ENCODE measurements at places on chromosomes 3 and 15.

DNA sequence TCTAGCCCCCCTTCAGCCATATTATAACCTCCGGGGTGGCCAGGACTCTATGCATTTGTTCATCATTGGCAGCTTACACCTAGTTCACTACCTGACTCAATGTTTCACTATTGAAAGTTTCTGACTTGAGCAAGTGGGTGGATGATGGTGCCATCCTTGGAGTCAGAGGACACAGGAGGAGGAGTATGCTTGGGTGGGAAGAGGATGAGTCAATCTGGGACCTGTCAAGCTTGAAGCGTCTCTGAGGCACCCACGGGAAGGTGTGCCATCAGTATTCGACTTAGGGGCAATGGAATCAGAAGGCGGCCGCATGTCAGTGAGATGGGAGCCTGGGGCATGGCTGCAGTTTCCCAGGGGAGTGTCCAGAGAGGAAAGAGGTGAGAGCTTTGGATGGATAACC lies 133.3 kb downstream of the EPHB1 start:
- DNase-seq = no peak

DNA sequence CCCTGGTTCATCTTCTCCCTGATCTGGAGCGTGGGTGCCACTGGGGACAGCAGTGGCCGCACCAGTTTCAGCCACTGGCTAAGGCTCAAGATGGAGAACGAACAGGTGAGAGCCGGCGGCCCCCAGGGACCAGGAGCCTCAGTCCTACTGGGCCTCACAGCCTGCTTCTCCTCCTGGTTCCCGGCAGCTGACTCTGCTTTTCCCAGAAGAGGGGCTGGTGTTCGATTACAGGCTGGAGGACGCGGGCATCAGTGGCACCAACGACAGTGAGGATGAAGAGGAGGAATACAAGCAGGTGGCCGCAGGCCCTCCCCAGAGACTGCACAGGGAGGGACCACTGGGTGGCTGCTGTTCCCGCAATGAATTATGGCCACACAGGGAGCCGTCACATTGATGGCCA lies 54.4 kb downstream of the DNAH1 start:
- no peak for DNase-seq

DNA sequence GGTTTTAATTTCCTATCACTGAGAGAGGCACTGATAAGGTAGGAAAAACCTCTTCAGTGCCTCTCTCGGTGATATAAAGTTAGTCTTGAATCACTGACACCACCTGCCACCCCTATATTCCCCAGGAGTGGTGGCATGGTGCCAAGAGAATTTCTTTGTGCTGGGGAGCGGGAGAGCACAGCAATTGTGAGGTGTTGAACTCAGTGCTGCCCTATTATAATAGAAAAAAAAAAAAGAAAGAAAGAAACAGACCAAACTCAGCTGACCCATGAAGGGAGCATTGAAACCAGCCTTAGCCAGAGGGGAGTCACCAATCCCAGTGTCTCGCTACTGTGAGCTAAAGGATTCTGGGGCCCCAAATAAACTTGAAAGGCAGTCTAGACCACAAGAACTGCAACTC lies 201.4 kb upstream of the STT3B start:
- DNase-seq = no peak

DNA sequence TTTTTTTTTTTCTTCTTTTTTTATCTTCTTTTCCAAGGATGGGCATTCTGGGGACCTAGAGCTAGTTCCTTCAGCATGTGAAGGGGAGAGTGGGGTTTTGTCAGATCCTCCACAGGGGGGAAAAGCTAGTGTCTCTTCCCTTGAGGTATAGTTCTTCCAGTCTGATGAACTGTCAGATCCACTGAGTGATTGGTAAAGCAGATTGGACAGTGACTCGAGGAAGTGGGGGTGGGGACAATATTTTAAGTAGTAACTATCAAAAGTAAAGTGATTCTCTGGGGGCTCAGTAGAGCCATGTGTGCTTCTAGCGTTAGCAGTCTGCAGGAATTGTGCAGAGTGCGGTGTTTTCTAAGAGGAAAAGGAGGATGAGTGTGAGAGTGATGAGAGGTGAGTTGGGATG lies 62.0 kb upstream of the TRIM71 start:
- no peak for DNase-seq

GRCh38 chr15:88074386-88074785 lies 182.2 kb downstream of the NTRK3 start:
- DNase-seq = no peak
